ENCODE measurements at places on chromosomes 1 and 21.

- DNase-seq, result no peak
Measured at GRCh38 chr1:176770066-176770465, 307.1 kb downstream of the PAPPA2 start.

GRCh38 chr1:157961805-157962762 is 31.4 kb upstream of the KIRREL1 start:
- DNase-seq, result no peak

GRCh38 chr1:50208756-50209155 is 100.0 kb downstream of the ELAVL4 start:
- no peak for DNase-seq

GRCh38 chr21:44991538-44992483 is 52.0 kb downstream of the SLX9 start:
- no peak for DNase-seq

DNA sequence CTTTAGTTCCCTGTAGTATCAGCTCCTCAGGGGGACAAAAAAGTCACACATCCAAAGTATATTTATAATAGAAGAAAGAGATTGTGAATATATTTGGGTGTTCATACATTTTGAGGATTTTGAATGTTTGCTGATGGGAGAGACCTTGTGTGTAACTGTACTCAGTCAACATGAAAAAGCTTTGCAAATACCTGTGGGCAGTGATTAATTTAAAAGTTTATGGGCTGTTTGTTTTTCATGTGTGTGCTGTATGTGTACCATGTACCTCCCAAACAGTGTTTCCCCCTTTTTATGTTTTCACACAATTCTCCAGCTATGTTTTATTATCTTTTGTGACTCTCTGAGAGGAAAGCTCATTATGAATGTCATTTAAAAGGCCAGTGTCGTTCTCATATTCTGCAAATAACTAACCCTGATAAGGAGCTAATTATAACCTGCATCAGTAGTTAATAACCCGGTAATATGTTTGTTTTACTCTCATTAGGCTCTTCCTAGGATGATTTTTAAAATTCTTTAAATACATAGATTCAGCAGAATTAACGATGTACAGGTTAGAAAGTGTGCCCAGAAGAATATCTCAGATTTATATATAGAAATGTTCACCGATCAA is 271.5 kb downstream of the NFIA start:
- DNase-seq, result no peak

DNA sequence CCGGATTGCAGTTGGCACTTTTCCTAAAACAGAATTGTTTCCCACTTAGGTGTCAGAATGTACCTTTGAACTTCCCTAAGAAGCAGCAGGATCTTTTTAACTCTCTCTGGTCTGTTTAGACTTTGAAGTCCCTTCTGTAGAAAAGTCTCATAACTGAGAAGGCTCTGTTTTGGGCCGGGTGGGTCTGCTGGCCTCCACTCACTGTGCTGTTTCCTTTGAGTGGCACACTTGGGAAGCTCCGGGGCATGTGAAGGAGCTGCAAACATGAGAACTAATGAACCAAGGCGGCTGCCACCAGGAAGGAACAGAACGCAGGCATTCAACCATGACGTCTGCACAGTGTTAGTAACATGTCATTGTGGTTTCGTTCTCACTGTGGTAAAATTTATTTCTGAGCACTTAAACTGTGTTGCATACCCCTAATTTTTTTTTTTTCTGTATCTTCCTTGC is 19.5 kb upstream of the NCMAP start:
- DNase-seq, result peak; percentile 47

- DNase-seq, result no peak
Measured at GRCh38 chr1:203665993-203666392, 39.4 kb downstream of the ATP2B4 start.

- DNase-seq, result no peak
Measured at GRCh38 chr1:63173161-63173560, 149.2 kb upstream of the FOXD3 start.

DNA sequence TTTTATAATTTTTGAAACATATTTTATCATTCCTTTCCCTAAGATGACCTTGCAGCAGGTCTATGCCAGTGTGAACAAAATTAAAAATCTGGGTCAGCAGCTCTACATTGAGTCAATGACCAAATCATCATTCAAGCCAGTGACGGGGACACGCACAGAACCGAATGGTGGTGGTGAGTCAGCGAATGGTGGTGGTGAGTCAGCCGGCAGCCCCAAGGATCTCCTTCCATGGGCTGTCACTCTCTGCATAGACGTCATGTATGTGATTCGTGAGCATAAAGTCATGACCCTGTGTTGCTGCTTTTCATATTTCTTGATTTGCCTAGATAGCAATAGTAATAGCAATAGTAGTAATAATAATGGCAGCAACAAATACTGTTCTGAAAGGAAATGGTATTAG is 26.3 kb downstream of the PER3 start:
- no peak for DNase-seq

- DNase-seq, result no peak
Measured at GRCh38 chr1:56462209-56462608, 117.2 kb downstream of the PLPP3 start.

DNA sequence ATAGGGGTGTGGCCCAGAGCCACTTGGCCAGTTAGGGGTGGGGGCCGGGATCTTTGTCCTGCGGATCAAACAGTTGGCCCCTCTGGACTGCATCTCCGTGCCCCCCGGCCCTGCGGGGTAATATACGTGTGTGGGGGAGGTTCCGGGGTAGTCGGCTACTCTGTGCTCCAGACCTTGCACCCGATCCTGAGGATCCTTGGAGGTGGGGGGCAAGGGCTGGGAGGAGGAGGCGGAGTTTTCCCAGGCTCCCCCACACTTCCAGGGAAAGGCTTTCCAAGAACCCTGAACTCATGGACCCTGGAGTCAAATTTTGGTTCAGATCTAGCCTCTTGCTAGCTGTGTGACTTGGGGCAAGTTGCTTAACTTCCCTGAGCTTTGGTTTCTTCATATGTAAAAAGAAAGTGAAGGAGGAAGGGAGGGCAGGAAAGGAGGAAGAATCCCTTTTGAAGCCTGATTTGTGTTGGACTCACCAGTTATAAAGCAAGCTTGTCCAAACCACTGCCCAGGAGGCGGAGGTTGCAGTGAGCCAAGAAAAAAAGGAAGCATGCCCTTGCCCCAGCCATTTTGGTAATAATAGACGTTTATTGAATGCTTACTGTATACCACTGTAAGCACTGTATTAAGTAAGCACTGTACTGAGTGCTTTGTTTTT is 686 bp downstream of the MIIP start:
- no peak for DNase-seq

- no peak for DNase-seq
Measured at GRCh38 chr21:17560377-17561025, 47.7 kb downstream of the CXADR start.

DNA sequence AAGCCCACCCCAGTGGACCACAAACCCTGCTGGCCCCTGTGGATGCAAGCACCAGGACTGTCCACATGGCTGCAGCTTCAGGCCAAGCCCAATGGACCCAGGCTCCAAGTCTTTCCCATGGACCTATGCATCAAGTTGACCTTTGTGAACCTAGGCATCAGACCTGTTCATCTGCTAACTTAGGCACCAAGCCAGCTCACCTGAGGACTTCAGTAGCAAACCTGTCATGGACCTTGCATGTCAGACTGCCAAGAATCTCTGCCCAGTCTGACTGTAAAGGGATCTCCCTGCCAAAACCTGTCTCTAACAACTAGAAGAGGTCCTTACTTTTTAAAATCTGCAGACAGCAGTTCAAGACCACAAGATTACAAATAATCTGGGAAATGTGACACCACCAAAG is 37.8 kb downstream of the FMO3 start:
- no peak for DNase-seq

DNA sequence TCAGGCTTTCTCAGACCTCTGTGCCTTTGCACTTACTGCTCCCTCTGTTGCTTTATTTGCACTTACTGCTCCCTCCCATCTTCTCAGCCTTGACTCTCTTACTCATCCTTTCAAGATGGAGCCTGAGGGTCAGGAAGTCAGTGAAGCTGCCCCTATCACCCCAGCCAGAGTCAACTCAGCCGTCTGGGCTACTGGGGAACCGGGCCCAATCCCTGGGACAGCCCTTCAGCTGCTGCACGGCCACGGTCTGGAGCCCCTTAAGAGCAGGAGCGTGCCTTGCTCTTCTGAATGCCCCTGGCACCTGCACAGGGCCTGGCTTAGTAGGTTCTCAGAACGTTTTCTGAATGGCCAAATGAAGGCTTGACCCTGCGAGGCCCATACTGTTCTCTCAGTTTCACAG is 244.4 kb downstream of the FOXD2 start:
- DNase-seq, result no peak

DNA sequence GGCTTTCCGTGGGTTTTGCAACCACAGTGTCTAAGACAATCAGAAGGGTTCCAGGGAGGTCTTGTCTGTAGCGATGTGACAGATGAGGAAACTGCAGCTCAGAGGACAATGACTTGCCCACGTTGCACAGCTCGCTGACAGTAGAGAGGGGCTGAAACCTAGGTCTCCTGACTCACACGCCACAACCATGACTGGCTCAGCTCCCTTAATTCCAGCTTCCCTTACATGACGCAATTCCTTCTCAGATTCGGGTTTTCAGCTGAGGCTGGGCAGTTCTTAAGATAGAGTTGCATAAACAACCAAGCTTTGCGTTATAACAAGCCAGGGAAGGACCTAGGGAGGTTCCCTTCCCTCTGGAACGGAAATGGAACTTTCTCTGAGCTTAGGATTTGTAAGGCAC is 36.3 kb downstream of the DHCR24 start:
- no peak for DNase-seq

DNA sequence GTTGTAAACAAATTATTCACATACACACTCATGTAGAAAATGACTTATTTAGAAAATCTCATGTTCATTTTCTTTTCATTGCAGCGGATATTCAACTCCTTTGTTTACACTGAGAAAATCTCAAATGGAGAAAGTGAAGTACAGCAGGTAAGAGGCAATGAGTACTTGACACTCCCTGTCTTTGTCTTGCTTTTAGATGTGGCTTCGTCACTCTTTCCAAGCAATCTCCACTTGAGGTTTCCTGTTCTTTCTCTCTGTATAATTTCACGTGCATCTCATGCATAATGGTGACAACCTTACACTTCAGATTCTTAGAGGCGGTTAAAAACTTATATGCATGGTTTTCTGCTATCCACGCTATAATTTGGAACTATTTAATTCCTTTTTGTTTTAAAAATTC is 80.6 kb downstream of the CACHD1 start:
- no peak for DNase-seq

DNA sequence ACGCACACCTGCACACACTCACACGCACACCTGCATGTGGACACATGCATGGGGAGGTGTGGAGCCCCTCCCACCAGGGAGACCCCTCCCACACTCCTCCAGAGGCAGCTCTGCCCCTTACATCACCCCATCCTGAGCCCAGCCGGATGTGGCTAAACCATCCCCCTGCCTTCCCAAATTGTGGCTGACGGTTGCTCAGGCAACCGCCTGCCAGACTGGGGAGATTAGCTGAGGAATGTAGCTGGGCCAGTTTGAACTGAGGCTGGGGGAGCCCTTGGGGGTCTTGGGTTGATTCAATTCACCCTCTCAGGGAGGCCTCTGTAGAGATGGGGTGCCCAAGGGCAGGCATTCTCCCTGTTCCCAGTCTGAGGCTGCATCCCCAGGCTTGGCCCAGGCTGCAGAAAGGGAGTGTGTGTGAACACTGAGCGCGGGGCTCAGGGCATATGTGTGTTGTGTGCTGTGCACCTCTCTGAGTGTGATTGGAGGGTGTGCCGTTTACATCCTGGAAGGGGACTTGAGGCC is 12.9 kb downstream of the PTPRU start:
- no peak for DNase-seq

DNA sequence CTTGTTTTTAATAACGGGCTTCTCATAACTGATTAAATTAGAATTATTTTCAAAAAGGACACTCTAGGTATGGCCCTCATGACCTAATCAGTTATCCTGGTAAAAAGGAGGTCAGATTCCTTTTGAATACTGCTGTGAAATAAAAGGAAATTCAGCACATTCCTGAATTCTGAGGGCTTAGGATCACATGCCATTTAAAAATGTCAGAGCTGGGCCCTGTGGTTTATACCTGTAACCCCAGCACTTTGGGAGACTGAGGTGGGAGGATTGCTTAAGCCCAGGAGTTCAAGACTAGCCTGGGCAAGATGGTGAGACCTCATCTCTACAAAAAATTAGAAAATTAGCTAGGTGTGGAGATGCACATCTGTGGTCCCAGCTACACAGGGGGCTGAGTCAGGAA is 18.0 kb upstream of the RABGGTB start:
- no peak for DNase-seq

- no peak for DNase-seq
Measured at GRCh38 chr1:87127581-87127980, 201.1 kb upstream of the LMO4 start.

DNA sequence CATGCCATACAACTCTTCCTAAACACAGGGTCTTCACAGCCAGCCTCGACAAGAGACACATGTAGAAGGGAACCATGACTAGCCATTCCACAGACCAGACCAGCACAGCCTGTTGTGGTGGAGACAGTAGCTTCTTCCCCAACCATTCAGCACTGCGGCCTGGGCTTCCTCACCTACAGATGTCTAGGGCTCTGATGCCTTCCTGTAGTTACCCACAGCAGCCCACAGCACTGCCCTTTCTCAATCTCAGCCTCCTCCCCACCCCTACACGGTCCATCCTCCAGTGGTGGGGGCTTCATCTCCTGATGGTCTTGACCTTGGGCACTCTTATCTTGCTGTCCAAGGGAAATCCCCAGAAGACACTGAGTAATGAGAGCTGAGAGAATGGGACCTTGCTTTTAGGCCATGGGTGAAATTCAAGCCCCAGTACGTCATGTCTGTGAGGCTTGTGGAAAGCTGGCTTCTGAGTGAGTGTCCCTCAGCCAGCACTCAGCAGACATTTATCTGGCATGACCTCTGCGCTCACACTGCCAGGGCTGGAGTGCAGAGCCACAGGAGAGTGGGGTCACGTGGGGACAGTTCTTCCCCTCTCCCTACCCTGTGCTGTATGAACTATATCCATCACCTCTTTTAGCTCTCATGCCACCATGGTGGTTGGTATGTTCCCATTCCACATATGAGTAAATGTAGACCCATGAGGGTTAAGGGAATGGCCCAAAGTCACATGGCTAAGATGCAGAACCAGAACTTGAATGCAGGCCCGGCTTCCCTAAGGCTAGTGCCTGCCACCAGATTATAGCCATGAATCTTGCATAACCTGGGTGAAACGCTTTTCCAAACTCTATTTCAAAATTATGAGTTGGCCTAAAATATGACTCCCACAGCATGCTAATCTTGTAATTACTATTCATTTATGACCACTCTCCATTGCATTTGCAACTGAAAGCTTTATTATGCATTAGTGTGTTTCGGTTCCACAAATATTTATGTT is 104.7 kb downstream of the HIVEP3 start:
- DNase-seq, result no peak

GRCh38 chr1:225878282-225878681 is 3.9 kb downstream of the TMEM63A start:
- DNase-seq, result no peak

All from activated CD8-positive, alpha-beta memory T cell treated with anti-CD3 and anti-CD28 coated beads for 1 hour (primary cell).